ENCODE measurements at places on chromosomes 5 and 9.

DNA sequence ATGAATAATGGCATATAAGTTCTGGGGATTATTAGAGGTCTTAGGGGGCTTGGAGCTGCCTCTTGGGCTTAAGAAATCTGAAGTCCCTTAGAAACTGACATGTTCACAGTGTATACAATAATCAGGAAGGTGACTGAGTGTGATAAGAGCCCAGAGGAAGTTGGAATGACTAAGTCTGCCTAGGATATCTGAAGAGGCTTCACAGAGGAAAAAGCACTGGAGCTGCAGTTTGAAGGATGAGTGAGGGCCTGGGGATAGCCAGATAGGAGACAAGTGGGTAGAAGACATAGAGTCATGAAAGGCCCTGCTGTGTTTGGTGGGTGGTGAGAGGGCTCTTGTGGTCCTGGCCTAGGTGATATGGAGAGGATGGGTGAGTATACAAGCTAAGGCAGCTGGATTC, 8.8 kb downstream of the NEUROG1 start:
- DNase-seq, result no peak

GRCh38 chr5:77129391-77129990, 42.4 kb upstream of the ZBED3 start:
- DNase-seq, result no peak

GRCh38 chr9:20361229-20361628, 261.1 kb downstream of the MLLT3 start:
- no peak for DNase-seq

GRCh38 chr5:149857499-149857898, 87.1 kb downstream of the PDE6A start:
- no peak for DNase-seq

GRCh38 chr5:43412156-43412555, at the start of gene CCL28:
Gene CCL28 (minus strand): TSS chr5:43412391. CDS start chr5:43412316, 75 bp downstream.
- no peak for DNase-seq

- DNase-seq, result no peak
Measured at GRCh38 chr5:52945040-52945439, 44.1 kb upstream of the ITGA2 start.

- no peak for DNase-seq
Measured at GRCh38 chr5:139772089-139772791, 23.4 kb upstream of the PSD2 start.

GRCh38 chr9:136784249-136784996, 6.7 kb upstream of the TMEM141 start:
- no peak for DNase-seq

DNA sequence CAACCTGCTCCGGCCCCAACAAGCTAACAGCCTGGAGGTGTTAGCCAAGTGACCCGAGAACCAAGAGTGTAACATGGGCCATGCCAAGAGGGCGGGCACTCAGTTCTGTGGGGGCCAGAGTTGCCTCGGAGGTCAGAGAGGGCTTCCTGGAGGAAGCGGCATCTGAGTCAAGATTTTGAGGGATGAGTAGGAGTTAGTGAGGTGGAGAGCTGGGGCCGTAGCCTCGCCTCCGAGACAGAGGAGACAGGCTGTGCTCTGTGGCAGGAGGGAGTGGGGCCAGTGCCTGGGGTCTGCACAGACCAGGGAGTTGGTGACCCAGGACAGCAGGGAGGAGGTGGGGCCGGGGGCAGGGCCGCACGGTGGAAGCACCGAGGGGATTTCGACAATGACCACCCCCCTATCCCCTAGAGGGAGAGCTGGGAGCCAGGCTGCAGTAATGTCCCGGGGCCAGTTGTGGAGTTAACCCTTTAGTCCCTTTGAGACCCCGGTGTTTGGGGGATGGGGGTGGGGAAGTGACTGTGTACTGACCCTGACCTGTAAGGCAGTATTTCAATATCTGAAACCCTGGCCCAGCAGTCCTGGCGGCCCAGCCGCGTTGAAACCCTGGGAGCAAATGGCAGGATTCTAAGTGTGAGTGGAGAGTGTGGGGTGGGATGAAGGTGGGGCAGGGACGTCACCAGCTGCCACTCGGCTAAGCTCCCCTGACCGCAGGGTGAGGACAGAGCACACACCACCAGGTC, 148.7 kb upstream of the COL5A1 start:
- no peak for DNase-seq

DNA sequence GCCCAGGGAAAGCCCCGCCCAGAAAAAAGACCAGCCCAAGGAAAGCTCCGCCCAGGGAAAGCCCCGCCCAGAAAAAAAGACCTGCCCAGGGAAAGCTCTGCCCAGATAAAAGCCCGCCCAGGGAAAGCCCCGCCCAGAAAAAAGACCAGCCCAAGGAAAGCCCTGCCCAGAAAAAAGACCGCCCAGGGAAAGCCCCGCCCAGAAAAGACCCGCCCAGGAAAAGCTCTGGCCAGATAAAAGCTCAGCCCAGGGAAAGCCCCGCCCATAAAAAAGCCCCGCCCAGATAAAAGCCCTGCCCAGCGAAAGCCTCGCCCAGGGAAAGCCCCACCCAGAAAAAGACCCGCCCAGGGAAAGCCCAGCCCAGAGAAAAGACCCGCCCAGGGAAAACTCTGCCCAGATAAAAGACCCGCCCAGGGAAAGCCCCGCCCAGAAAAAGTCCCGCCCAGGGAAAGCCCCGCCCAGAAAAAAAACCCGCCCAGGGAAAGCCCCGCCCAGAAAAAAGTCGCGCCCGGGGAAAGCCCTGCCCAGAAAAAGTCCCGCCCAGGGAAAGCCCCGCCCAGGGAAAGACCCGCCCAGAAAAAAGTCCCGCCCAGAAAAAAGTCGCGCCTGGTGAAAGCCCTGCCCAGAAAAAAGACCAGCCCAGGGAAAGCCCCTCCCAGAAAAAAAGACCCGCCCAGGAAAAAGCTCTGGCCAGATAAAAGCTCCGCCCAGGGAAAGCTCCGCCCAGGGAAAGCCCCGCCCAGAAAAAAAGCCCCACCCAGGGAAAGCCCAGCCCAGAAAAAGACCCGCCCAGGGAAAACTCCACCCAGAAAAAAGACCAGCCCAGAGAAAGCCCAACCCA, 11.9 kb downstream of the GRIN1 start:
- no peak for DNase-seq

DNA sequence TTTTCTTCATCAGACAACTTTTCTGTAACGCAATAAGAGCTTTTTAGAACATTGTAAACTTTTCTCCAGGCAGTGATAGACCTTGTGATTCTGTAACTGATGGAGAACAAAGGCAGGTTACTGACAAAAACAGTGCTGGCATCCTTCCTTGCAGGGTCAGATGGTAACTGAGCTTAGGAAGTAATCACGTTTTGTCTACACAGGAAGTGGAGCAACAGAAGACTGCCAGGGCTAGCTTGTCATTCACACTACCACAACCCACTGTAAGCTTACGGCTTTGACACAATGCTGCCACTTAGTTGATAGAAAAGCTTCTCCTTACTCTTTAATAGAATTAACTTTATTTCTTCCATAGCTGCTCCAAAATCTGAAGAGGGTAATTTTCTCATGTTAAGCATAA, 46.8 kb downstream of the FBN2 start:
- DNase-seq, result no peak

GRCh38 chr5:13566871-13567339, 377.6 kb downstream of the DNAH5 start:
- DNase-seq, result no peak

- DNase-seq, result no peak
Measured at GRCh38 chr5:65133477-65134110, 348.1 kb downstream of the ADAMTS6 start.

- no peak for DNase-seq
Measured at GRCh38 chr5:66886941-66887340, 290.7 kb downstream of the MAST4 start.

- DNase-seq, result no peak
Measured at GRCh38 chr5:177317959-177318377, 6.3 kb upstream of the MXD3 start.

GRCh38 chr5:114782869-114783268, 386.8 kb downstream of the TRIM36 start:
- no peak for DNase-seq

DNA sequence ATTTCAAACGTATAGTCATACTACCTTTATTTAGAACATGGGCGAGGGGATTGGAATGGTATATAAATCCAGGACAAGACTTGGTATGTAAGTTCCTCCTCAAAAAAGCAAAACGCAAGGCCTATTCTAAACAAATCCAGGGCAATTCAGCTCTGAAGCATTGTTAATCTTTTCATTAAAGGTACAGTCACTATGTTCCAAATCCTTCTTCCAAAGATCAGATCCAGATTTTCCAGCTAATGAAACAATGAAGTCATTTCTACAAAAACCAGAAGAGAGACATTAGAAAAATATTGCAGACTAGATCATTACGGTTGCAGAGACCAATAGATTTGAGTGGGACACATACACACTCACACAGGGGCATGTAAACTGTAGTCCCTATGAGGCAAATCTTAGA, 116.1 kb upstream of the BNC2 start:
- no peak for DNase-seq

- DNase-seq, result no peak
Measured at GRCh38 chr5:96794757-96795156, 13.0 kb downstream of the ERAP1 start.

DNA sequence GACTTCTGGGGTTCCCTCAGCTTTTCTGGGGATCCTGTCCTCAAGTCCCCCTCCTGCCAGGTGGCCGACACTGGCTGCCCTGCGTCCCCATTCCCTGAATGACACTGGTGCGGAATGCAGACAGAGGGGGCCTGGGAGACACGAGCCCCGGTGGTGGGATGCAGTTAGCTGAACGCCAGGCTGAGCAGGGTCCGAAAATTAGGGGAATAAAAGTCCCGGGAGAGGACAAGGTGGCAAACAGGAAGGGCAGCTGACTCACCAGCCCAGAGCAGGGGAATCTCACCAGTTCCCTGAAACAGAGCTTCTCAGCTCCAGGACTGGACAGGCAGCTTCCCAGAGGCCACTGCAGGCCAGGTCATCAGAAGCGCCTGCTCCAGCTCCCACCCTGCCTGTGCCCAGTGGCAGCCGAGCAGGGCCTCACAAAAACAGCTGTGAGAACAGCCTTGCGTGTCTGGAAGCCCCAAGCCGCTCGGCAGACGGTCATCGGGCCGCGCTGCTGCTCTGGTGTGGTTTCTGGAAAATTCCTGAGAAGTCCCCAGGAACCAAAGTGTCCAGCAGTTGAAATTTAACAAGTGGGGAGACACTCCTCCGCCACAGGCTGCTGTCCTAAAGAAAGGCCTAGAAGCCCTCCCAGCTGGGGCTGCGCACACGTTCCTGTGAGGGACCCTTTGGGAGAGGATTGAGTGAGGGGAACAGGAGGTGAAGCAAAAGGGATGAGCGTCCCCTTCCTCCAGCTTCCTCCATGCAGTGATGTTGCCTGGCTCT, 47.6 kb upstream of the EXOC3 start:
- DNase-seq, result no peak

GRCh38 chr9:84513473-84513872, 156.1 kb upstream of the NTRK2 start:
- DNase-seq, result no peak

DNA sequence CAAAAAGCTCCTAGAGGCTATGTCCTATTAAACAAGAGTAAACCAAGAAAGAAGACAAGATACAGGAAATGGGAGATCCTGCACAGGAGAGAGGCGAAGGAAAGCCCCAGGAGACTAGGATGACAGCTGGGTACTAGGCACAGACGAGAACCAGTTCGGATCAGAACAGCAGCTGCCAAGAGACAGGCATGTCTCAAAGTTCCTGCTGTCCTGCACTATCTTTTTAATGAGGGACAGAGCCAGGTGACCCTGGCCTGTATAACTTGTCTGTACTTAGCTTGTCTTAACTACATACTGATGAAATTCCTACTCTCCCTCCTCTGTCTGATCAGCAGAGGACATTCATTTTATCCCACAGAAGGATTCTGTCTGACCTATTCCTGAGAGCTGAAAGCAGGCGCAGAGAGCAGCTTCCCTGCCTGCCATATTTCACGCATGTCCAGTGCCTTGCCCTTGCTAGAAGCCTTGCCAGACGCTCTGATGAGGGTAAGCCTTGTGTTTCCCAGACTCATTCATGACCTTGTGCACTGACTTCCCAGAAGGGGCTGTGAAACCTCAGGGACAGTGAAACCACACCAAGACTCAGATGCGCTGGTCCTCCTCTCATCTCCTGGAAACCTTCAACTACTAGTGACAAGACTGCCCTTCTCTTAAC, 24.7 kb downstream of the TSC1 start:
- no peak for DNase-seq

- DNase-seq, result peak; percentile 78
Measured at GRCh38 chr5:178626484-178627258, at the start of gene CLK4. Gene CLK4 (minus strand): TSS chr5:178627050. CDS start chr5:178623416, 3,634 bp downstream.

- no peak for DNase-seq
Measured at GRCh38 chr5:135140446-135141204, 106.6 kb upstream of the PITX1 start.

- DNase-seq, result peak; percentile 65
Measured at GRCh38 chr5:117054911-117055310, 480.3 kb upstream of the SEMA6A start.

- no peak for DNase-seq
Measured at GRCh38 chr5:133910571-133910970, 57.9 kb downstream of the C5orf15 start.

- no peak for DNase-seq
Measured at GRCh38 chr5:178524093-178524882, 65.9 kb downstream of the COL23A1 start.

- DNase-seq, result peak; percentile 15
Measured at GRCh38 chr9:125255781-125256391, 5.7 kb upstream of the GAPVD1 start.

GRCh38 chr5:89218364-89218763, 335.4 kb upstream of the MEF2C start:
- DNase-seq, result no peak

DNA sequence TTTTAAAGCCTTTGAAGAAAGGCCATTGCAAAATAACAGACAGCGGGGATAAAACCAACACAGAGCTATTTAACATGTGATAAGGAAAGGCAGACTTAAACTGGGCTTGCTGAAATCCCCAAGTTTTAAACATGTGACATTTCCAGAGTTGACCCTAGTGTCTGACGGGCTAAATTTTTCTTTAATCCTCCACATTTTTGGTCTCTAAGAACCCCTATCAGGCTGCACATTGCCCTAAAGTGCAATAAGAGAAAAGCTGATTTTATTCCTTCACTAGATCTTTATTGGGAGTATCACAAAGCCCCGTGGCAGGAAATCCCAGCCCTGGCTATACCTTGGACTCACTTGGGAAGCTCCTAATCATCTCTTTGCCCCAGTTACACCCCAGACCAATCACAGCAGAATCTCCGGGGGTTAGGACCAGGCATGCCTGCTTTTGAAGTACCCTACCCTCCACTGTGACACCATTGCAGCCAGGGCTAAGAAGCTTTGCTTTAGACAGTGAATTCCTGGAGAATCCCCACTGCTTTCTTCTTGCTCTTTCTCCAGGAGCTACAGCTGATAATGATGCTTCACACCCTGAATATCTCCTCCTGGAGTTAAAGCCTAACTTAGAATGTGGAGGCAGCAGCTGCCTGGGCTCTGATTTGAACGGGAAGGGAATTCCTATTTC, 20.1 kb upstream of the COL15A1 start:
- no peak for DNase-seq

- DNase-seq, result no peak
Measured at GRCh38 chr5:78985725-78986223, 664 bp upstream of the ARSB start.

GRCh38 chr5:170945275-170945674, 83.5 kb downstream of the RANBP17 start:
- DNase-seq, result peak; percentile 12
